ENCODE measurements at places on chromosomes 12 and 14.

GRCh38 chr12:106147956-106148355, 9.2 kb upstream of the NUAK1 start:
- DNase-seq: no peak

GRCh38 chr14:68564826-68565759, 227.8 kb downstream of the ZFP36L1 start:
- no peak for DNase-seq

- DNase-seq: no peak
These were observed 162.6 kb downstream of the PPFIA2 start for GRCh38 chr12:81596558-81596957.

- DNase-seq: no peak
These were observed 296.2 kb upstream of the FLRT2 start for GRCh38 chr14:85233756-85234155.

DNA sequence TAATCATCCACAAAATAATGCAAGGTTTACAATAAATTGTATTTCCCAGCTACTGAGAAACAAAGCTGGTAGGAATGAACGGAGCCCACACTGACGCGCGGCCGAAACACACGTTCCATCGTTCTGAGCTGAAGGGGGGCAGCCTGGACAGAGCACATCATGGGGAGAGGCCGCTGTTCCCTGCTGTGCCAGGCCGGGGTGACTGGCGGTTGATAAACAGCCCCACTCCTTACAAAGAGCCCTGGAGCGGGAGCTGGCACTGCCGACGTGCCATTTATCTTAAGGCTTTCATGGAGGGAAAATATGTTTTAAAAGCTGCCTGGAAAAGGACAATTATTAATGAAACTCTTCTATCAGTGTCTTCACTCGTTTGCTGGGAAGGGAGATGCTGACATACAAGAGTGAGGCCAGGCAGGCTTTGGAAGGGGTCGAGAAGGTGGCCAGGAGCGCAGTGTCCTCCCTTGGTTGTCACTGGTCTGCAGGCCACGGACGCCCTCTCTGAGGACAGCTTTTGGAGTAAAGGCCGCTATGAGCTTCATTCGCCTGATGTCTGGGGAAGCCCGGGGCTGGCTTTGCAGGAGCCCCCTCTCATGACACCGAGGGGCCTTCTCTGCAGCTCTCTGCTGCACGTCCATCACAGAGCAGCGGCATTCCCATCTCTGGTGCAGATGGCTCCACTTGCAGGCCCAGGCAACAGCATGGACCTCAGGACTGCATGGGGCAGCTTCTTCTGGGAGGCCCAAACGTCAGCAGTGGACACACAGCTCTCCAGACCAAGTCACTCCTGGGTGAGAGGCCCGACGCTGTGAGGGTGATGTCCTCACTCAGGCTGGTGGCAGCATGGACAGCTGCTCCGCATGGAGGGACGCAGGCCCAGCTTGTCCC, 355.3 kb upstream of the SFSWAP start:
- DNase-seq: no peak

DNA sequence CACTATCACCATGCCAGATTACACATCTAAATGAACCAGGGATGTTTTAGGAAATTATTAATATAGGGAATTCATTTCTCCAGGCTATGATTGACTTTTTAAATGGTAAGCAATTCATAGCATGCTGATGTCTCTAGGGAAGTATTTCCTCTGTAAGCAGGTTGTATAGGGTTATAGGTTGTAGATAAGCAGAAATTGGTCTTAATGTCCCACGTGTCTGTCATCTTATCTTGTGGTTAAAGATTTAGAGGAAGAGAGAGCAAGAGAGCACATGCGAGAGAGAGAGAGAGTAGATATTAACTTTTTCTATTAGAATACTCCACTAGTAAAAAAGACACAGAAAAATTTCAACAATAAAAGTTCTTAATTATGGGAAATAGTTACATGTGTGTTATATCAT, 32.6 kb downstream of the TRHDE start:
- DNase-seq: no peak

- no peak for DNase-seq
These were observed 220.7 kb downstream of the MSRB3 start for GRCh38 chr12:65499167-65499566.

DNA sequence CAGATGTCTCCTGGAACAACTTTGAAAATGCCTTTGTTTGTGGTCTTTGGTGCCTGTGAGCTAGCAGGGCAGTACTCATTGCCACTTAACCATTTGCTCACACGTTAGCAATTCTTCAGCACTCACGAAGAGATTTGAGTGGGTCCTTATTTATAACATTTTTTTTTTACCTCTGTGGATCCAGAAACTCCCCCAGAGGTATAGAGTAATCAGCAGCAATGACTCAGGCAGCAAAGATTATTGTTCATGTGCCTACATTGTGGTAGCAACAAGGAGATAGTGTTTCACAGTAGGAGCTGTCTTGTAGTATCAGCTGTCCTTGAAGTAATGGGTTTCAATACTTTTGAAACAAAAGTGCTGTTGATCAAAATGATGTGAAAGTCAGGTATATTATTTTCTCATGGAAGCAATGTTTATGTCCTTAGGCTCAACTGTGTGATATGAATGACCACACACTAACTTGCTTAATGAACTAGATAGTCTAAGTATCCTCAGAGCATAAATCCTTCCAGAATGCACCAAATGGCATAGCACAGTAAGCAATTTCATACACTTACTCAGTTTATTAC, 304.1 kb downstream of the EGLN3 start:
- DNase-seq: no peak

DNA sequence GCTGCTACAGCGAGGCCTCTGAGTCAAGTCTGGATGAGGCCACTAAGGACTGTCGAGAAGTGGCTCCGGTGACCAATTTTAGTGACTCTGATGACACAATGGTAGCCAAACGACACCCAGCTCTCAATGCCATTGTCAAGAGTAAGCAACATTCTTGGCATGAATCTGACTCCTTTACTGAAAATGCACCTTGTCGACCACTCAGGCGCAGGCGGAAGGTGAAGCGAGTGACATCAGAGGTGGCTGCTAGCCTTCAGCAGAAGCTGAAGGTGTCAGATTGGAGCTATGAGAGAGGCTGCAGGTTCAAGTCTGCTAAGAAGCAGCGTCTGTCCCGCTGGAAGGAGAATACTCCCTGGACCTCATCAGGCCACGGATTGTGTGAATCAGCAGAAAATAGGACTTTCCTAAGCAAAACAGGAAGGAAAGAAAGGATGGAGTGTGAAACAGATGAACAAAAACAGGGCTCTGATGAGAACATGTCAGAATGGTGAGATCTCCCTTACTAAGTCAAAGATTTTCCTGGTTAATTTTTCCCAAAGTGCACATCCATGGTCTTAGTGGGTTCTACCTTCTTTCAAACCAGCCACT, 2.9 kb downstream of the GPATCH2L start:
- no peak for DNase-seq

GRCh38 chr14:28756884-28757570, 9.6 kb upstream of the FOXG1 start:
- DNase-seq: no peak

DNA sequence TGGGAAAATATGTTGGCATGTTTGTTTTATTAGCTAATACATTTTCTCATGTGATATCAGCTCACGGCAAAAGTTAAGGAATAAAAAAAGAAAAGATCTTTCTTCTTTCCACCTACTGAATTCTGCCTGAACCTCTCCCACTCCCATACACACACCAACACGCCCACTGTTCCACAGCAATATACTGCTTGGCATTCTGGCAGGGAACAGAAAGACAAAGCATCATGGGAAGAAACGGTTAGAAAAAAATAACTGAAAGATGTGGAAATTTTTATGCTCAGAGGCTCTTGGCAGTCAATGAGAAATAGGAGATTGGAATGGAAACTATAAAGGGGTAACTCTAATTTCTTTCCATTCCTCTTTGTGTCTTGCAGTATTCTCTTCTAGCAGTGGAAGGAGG, 268.5 kb downstream of the FOXG1 start:
- DNase-seq: no peak

DNA sequence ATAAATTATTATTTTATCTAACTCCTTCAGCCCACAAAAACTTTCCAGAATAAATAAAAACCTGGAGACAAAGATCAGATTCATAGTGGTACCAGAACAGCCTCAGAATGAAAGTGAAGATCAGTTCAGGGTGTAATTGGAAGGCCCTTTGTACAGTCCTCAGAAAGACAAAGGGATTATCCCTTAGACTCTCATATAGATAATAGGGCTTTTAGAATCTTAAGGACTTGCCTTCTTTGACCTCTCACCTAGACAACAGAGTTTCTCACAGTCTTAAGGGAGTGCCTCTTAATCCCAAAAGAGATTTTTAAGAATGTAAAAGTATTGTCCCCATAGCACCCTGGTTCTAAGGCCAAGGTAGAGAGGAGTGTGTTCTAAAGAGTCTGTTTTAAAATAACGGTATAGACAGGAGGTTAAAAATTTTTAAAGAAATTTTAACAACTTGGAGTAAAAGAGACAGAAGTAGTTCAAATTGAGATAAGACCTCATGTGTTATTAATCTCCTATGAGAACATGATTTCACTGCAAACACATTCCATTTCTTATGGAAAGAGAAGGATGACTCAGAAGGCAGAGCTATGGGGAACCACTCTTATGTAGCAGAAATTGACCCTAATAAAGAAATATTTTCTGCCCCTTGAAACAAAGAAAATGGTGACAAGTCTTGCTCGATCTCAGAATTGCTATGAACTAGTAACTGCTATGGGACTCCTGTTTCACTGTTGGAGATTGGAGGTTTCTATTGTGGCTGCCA, 24.2 kb upstream of the NOVA1 start:
- DNase-seq: no peak

DNA sequence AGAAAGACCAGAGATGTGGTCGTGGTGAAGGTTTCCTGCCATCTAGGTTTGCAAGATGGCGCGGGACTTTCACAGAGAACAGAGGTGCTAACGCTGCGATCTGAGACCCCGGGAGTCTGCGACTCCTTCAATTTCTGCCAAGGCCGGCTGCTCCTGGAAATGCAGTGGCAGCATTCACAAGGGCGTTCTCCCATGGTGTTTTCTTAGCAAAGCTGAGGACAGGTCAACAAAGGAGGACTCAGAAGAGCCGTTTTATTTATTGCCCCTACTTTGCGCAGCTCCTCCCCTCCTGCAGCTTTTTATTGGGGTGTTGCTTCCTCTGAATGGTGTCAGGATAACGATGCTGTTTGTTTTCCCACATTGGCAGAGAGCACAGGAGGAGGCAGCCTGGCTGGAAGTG, 86.3 kb downstream of the TMEM132C start:
- DNase-seq: no peak

DNA sequence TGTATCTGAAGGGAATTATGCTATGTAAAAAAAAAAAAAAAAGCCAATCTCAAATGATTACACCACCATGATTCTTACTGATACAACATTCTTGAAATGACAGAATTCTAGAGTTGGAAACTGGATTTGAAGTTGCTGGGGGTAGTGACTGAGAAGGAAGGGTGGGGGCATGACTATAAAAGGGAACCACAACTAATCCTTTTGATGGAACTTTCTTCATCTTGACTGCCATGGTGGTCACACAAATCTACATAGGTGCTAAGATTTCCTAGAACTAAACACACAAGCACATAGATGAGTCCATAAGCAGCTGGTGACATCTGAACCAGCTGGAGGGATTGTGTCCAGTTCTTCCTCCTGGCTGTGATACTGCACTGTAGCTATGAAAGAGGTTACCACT, 51.4 kb downstream of the CLMN start:
- no peak for DNase-seq

GRCh38 chr12:32586390-32586789, 92.7 kb upstream of the DNM1L start:
- no peak for DNase-seq

- DNase-seq: no peak
These were observed 71.7 kb downstream of the FLRT2 start for GRCh38 chr14:85601690-85602089.

GRCh38 chr12:20039562-20039961, 328.8 kb upstream of the PDE3A start:
- DNase-seq: no peak

DNA sequence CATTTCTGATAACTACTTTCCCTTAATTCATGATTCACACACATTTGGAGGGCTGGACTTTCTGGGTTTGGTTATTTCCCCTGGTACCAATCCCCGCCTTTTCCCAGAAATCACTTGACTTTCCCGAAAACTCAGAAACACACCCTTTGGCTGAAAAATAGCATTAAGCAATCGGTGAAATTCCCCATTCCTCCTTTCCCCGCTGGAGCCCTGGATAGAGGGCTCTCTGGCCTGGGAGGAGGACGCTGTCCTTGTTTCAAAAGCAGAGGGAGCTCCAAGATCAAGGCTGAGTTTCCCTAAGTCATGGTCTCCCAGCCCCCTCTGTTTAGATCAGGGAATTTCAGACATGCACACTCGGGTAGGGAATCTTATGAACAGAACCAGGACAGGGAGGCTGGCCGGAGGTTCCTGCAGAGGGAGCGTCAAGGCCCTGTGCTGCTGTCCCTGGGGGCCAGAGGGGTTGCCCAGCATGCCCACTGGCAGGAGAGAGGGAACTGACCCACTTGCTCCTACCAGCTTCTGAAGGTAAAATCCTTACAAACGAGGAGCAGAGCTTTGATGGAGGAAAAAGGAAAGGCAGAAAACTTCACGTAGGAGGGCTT, at the start of gene C1S:
Gene C1S, plus strand, starts transcription at position 366 of the 602 bp plus-strand sequence. CDS start 1,195 bp downstream, outside the sequence.
- peak; percentile 94 for DNase-seq

GRCh38 chr12:6460751-6461371, 9.0 kb downstream of the TAPBPL start:
- no peak for DNase-seq

DNA sequence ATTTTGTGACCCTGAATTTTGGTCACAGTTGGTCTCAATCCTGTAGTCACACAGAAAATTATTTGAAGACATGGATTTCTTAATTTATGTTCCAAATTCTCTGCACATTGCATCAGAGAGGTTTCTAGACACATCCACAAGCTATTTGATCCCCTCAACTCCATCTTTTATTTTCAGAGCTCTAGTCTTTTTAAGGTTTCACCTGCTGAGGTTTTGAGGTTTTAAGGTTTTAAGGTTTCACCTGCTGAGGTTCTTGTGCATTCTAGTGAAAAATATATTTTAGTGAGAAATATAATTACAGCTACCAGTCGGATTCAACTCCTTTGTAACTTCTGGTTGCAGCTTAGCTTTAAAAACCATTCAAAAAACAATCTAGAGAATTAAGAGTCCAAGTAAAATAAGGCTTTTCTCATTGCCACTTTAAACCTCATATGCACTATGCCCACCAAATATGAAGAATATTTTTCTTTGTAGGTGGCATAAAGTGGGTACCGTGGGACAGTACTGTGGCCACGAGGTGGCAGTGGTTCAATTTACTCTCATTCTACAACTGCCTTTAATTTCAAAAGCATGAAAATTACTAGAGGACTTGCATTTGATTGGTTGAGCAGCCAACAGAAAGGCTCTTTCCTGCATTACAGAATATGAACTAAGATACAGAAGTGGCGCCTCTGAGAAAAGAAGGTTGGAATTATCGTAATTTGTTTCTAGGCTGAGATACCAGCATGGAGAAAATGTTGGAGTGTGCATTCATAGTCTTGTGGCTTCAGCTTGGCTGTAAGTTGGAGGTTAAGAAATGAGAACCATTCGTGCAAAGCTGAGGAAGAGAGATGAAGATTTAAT, 366.5 kb upstream of the OR4E1 start:
- no peak for DNase-seq

GRCh38 chr12:120242275-120242799, 23.2 kb downstream of the PXN start:
- DNase-seq: no peak

GRCh38 chr14:34013721-34014060, 62.8 kb upstream of the EGLN3 start:
- DNase-seq: no peak

- no peak for DNase-seq
These were observed 17.4 kb downstream of the TMPO start for GRCh38 chr12:98532687-98533304.
